ENCODE measurements at places on chromosomes 4 and X.

DNA sequence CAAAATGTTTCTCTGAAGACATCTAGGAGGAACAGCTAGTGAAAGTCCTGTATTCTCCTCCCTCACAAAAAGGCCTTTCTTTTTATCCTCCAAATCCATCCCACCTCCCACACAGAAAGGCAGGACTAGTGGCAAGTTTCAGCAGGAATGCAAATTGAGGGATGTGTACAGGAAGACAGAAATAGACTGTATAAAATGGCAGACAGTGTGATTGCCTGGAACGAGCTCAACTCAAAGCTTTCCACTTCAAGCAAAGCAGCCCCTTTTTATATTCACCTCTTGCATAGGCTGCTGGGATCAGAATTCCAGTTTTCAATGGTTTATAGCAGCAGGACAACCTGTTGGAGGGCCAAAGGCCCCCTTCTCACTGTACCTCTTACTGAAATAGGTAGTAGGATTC lies 57.5 kb downstream of the DCX start:
- DNase-seq: no peak

DNA sequence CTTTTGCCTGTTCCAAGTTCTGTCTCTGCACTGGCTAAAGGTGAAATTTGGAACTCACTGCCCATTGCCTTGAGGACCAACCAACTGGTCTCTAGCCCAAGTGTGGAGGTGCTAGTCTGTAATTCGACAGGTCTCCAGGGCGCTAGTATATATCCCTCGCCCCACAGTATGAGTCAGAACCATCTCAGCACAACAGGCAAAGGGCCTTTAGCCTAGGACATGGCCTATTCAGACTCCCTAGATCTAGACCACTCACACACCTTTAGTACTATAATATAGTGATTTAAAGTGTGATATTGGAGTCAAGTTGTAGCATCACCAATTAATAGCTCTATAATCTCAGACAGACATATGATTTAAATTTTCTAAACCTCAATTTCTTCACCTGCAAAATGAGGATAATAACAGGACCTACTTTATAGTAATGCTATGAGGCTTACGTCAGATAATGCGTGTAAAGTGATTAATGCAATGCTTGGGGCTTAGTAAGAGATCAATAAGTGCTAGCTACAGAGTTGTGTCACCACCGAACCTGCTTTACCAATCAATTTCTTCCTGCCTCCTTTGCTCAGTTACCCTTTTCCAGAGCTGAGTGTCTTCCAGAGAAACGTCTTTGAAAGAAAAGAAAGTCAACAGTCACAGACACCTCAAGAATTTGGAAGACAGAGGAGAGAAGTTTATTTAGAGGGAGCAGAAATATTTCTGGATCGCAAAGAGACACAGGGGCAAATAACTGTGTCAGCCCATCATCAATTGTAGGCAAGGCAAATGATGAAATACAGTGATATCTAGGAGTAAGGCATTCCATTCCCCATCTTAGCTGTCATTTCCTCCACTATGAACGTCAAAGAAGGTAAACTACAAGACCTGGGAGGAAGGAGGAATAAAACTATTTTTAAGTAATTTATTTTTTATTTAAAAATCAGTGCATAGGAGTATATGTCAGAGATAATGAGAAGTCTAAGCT lies 2.3 kb downstream of the NOX1 start:
- DNase-seq: no peak

DNA sequence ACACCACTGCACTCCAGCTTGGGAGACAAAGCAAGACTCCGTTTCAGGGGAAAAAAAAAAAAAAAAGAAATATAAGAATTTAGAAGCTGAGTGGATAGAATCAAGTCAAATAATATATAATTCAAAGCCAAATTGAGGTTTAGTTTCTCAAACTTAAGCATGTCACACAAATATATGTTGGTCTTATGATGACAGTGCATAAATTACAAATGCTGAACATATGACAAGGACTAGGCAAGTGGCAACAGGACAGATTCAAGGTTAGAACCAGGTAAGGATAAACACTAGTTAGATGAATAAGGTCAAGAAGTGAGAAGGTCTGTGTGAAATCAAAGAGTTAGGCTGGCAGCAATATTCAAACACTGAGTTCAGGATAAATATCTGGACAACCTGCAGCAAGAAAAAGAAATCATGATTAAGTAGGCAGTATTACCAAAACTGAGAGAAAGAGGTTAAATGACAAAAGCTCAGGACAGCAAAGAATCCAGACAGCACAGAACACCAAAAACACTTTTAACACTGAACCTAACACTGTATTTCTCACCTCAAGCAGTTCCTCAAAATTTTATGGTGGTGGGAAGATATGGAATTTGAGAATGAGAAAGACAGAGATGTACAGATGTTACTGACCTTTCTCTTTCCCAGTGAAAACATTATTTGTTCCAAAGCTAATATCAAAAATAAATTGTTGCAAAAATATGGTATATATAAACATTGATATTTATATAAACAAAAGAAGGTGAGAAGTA lies 45.4 kb downstream of the ANKRD17 start:
- no peak for DNase-seq

GRCh38 chr4:29551821-29552220 lies 1168.3 kb upstream of the PCDH7 start:
- DNase-seq: no peak

GRCh38 chr4:139246166-139246565 lies 33.9 kb downstream of the MGARP start:
- DNase-seq: no peak

GRCh38 chr4:8372506-8372905 lies 68.0 kb downstream of the ACOX3 start:
- DNase-seq: no peak

DNA sequence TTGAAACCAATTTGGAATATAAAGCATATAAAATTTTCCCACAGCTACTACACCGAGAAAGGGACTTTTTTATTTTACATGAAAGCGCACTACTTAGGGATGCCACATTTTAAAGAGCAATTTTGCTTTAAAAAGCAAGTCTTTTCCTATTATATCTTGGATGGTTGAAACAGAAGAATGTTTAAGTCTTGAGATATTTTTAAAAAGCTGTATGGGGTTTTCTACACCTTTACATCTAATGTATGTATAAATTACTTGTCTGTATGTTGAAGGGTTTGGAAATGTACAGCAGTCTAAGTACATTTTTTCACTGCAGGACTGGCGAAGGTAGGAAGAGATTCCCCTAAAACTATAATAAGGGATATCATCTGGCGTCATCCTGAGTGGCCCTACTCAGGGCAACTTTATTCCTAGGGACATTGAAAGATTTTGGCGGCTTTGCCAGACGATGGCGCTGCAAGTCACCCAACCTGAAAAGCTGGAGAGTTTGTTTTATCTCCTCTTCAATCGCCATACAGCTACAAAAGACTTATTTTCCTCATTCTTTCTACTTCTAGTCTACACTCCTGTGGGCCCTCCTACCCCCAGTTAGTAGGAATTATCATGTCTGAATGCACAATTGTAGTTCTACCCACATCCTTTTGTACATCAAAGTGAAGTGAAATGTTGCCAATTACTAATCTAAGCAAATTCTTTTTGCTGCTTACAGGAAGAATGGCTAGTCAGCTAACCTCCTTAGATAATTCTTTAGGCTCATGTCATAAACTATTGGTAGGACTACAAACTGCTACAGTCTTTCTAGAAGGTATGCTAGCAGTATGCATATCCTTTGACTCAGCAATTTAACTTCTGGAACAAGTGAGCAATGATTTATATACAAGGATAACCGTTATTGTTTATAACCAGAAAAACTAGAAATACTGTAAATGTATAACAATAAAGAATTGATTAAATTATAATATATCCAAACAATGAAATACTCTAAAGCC lies 782 bp upstream of the NEK1 start:
- DNase-seq: peak; percentile 75

DNA sequence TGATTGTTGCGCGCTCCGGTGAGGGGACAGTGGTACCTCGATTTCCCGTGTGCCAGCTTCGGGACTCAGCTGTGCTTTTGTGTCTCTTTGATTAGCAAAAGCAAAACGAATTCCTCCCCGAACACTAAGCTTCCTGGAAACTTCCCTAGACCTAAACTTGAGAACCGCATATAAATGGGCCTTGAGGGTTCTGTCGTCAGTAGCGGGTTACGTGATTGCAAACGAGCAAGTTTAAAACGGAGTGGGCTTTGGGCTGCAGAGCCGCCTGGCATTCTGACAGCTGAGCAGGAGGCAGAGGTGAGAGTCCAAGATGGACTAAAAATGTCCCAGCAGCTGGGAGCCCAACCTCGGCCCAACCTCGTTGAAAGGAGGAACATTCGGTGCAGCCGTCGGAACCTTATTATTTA lies 1.2 kb upstream of the TAPT1 start:
- DNase-seq: peak; percentile 28

GRCh38 chrX:16113978-16114565 lies 9.3 kb upstream of the GRPR start:
- DNase-seq: no peak

DNA sequence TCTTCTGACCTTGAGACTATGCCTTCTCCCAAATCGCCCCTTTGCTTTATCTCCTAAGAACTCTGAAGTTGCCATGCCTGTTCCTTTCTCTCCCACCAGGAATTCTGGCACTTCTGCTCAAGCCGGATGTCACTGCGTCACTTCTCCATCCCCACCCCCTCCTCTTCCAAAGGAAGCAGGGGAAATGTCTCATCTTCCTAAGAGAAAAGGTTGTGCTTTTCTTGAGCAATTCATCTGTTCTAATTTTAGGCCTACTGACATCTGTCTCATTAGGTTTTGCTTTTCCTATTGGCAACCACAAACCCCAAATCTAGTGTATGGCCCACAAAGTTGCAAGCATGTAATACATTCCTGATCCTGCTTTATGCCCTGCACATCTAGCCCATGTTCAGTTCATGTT lies 163.1 kb upstream of the PLAC1 start:
- DNase-seq: no peak

GRCh38 chrX:23756165-23756564 lies 13.1 kb upstream of the ACOT9 start:
- DNase-seq: no peak

DNA sequence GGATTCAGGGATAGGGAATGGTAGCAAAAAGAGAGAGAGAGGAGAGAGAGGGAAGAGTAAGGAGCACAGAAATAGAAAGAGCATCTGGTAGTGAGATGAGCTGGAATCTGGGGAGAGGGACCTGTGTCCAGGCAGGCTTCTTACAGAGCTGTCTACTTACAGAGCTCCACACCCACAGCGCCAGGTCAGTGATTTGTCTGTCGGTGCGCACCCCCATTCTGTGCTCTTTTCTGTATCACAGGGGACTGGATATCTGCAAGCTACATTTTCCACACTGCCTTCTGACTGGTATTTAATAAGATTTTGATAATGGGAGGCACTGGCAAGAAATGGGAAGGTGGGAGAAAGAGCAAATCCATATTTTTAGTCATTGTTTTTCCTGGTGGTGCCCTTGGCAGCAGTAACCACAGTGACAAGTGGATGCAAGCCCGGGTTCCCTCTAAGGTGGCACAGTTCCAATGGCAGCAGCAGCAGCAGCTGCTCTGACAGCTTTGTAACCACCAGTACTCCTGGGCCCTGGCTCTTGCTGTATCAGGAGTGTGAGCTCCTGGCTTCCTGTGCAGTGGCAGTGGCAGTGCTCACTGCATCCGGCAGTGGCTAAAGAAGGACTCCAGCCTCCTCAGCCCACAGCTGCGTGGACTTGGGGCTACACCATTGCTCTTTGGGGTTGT lies 300.5 kb downstream of the TRIML1 start:
- DNase-seq: no peak

DNA sequence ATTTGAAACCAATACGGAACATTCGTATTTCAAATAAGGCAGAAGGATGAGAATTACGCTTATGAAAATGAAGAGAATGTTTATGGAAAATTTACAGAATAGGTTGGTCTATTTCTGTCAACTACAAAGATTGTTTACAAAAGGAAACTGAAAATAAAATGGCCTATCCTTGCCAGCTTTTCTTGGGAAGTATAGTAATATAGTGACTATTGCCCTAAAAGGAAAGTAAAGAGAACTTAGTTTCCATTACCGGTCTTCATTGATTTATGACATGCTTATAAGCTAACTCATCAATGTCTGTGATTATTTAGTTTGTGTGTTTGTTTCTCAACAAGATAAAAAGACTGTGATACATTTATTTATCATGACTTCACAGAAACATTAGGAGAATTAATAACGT lies 2.9 kb upstream of the SPRY1 start:
- no peak for DNase-seq

DNA sequence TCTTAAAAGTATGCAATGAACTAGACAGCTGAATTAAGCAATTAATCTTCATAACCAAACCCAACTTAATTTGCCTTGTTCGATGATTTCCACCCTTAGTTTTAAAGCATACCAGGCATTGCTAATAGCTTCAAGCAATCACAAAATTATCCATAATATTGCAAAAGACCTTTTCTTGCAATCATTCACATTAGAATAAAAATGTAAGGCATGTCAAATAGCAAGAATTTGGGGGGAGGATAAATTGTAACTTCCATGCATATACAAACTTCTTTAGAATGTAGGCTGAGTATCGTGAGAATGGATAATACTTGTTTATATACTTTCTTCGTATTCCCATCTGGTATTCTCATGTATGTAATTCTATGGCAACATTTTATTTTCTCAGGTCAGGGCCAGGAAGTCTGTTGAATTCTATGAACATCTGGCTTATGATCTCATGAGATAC lies 28.7 kb upstream of the BMP2K start:
- no peak for DNase-seq

GRCh38 chr4:188485906-188486305 lies 346.7 kb downstream of the TRIML1 start:
- DNase-seq: no peak

- DNase-seq: no peak
Measured at GRCh38 chr4:168353746-168354145, 35.2 kb upstream of the DDX60 start.

GRCh38 chrX:38560776-38561125 lies 591 bp upstream of the TSPAN7 start:
- DNase-seq: no peak

GRCh38 chr4:142339053-142339452 lies 507.0 kb downstream of the INPP4B start:
- no peak for DNase-seq

GRCh38 chrX:138858951-138859350 lies 147.4 kb upstream of the FGF13 start:
- DNase-seq: no peak

GRCh38 chrX:18065956-18066355 lies 154.7 kb downstream of the BEND2 start:
- no peak for DNase-seq

DNA sequence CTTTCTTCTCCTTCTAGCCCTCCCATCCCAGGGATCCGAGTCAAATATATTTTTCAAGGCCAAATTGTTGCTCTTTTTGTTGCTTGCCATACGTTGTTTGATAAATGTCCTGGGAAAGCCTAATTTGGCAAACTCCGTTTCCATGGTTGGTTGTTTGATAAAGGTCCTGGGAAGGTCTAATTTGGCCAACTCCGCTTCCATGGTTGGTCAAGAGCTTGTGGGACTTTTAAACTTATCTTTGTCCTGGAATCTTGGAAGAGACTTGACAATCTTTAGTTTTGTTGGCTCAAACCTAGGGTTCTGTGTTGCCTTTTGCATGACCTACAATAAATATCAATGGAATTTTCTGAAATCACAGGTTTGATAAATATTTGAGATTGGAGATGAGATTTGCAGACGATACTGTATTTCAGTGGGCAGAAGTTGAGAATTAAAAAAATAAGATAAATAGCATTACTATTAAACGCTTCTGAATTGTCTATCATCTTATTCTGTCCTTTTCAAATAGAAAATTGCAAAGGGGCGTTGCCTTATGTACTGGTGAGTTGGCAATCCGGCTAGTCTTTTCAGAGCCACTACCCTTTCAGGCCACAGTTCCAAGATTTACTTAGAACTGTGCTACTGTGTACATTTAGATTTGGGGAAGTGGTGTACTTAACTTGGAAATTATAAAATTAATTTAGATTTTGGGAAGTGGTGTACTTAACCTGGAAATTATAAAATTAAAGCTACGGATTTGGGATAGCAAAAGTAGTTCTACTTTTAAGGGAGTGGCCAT lies 804 bp downstream of the OSTC start:
- DNase-seq: no peak

All from right renal pelvis (tissue), 4 donors.